ENCODE measurements at places on chromosomes 2 and 18.
A peak's percentile ranks its signal among the peaks of the same experiment; 100 is the strongest.

DNA sequence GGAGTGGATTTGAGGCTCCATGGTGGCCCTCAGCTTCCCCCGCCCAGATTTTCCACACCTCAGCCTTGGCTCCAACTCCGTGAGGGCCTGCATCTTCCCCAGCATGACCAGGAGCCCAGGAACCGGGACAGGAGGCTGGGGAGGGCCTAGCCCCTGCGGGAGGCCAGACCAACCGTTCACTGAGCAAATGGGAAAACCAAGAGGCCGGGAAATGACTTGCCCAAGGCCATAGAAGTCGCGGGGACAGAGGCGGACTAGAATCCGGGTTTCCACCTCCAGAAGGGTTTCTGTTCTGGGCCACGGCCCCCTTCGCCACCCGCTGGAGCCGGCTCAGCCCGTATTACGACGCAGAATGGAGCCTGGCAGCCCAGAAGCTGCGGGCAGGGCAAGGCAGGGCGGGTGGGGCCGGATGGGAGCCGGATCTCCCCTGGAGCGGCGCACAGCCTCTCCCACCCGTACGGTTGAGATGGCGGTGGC, 7.9 kb upstream of the CRYBA2 start:
- peaks cover 15% of the 10 kb centered on the region for H3K4me1 ChIP-seq
- H3K36me3 ChIP-seq, result no peaks in the 10 kb centered on the region
- DNase-seq, result no peak

DNA sequence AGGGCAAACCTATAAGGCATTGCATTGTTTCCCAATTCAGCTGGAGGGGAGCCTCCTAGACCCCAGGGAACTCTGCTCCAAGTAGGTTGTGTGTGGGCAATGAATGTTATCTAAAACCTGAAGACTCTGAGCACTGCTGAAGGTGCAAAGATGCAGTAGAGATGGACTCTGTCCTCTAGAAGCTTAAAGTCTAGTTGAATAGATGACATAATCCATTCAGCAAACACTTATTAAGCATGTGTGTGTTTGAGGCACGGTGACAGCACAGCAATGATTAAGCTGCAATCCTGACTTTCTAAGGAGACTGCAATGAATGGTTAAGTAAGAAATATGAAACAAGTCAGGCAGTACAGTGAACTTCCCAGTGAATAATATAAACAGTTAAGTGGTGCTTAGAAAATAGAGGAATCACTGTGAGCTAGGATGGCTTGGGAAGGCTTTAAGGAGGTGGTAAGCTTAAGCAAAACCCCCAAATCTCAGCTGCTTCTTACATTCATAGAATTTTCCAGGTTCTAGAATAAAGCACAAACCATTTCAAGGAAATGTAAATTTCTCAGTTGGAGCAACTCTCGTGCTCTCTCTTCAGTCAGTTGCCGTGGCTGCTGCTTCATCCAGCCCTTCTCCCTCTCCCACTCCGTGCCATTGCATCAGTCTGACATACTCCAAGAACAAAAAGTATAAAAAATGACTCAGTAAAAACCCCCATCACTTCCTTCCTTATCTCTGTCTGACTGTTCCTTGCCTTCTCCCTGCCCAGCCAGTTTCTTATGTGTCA, 19.1 kb downstream of the MXD1 start:
- H3K4me1 ChIP-seq, result peaks cover 5% of the 10 kb centered on the region
- H3K27me3 ChIP-seq, result no peaks in the 10 kb centered on the region
- no peak for DNase-seq
- H3K4me3 ChIP-seq, result no peak overlapping the region

DNA sequence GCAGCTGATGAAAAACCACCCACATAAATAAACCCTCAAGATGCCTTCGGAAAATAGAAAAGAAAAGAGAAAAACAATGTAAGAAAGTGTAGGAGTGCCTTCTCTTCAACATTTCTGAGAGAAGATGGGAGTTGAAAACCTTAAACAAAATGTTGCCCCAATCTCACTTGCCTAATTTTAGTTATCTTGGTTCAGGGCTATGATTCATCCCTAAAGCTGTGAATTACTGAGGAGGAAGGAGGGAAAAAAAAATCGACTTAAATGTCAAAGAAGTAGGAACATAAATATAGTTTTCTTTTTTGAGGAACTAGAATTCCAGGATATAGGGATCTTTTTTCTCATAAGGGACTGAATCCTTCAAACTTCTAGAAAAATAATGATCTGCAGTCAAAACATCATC, 360.3 kb downstream of the TGIF1 start:
- H3K27ac ChIP-seq, result no peak overlapping the region
- no peak for DNase-seq
- H3K27me3 ChIP-seq, result no peaks in the 10 kb centered on the region
- no peak overlapping the region for H3K4me3 ChIP-seq
- no peaks in the 10 kb centered on the region for H3K36me3 ChIP-seq

DNA sequence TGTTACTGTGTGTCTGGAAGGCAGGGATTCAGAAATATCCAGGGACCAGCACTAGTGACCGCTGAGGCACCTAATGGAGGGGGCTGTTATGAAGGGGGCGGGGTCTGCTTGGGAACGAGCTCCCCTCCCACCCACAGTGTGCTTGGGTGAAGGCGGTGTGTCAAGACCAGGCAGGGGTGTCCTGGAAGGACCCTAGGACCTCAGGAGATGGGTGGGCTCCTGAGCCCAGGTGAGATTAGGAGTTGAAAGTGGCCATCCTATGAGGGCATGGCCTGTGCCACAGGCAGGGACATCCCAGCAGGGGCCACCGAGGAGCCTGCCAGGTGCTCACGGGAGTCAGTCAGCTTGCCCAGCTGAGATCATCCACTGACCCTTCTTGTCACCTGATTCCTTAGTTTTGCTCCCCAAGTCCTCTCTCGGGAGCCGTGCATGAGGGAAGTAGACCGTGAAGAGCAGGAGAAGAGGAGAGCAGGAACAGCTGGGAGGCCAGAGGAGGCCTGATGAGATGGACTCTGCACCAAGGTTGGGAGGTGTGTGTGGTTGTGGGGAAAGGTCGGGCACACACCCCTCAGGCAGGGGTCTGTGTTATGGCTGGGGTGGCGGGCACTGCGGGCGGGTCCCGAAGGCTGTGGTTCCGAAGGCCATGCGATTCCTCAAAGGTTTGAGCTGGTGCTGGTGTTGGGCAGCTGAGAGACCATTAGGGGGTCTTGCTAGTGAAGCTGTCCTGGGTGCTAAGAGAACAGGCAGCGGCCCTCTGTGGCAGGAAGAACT, 180.9 kb upstream of the HS6ST1 start:
- no peak for DNase-seq
- H3K36me3 ChIP-seq, result no peaks in the 10 kb centered on the region
- no peak overlapping the region for H3K4me3 ChIP-seq
- peaks cover 29% of the 10 kb centered on the region for H3K4me1 ChIP-seq
- H3K27ac ChIP-seq, result no peak overlapping the region
- peaks cover 2% of the 10 kb centered on the region for H3K27me3 ChIP-seq

DNA sequence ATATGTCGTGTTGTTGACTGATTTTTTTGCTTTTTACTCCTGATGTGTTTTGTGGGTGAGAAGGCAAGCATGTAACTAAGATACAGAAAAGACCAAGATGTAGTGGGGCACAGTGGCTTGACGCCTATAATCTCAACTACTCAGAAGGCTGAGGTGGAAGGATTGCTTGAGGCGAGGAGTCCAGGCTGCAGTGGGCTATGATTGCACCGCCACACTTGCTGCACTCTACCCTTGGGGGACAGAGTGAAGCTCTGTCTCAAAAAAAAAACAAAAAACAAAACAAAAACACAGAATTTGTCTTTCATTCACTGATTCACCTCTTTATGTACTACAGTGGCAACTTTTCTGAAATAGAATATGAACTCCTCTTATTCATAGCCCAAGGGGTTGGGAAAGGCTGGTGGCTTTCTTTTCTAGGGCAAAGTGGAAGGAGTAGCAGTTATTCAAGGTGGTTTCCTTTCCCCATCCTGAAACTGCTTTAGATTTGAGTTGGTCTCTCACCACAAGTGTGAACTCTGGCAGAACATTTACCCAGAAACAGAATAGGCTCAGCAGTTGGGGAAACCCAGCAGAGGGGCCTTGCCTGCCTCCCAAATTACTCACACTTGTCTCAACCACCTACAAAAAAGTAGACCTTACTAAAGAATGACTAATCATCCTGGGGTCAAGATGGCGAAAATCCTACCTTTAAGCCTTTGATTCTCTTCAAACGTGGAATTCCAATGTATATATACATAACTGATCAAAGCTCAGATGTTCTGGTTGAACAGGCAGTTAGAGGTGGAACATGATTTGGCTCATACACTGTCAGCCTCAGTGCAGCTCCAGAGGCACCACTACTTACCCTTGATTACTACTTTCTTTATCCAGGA, 6.5 kb downstream of the TANK start:
- peaks cover 20% of the 10 kb centered on the region for H3K36me3 ChIP-seq
- H3K4me3 ChIP-seq, result no peak overlapping the region
- H3K27me3 ChIP-seq, result no peaks in the 10 kb centered on the region
- no peak for DNase-seq
- peak overlapping the region; percentile 16 for H3K27ac ChIP-seq
- H3K4me1 ChIP-seq, result no peaks in the 10 kb centered on the region

GRCh38 chr2:122491011-122491410, 735.6 kb downstream of the TSN start:
- no peaks in the 10 kb centered on the region for H3K4me1 ChIP-seq
- no peaks in the 10 kb centered on the region for H3K27me3 ChIP-seq
- H3K4me3 ChIP-seq, result no peak overlapping the region
- H3K27ac ChIP-seq, result no peak overlapping the region

GRCh38 chr18:76371301-76372203, 123.5 kb downstream of the ZNF516 start:
- H3K4me1 ChIP-seq, result peaks cover 3% of the 10 kb centered on the region
- H3K36me3 ChIP-seq, result no peaks in the 10 kb centered on the region
- H3K27ac ChIP-seq, result no peak overlapping the region
- no peak for DNase-seq
- no peak overlapping the region for H3K4me3 ChIP-seq

GRCh38 chr2:241386519-241386918, 30.4 kb downstream of the FARP2 start:
- DNase-seq, result no peak
- H3K4me1 ChIP-seq, result no peaks in the 10 kb centered on the region
- H3K4me3 ChIP-seq, result no peak overlapping the region
- peaks cover 3% of the 10 kb centered on the region for H3K36me3 ChIP-seq
- H3K27ac ChIP-seq, result no peak overlapping the region

- H3K36me3 ChIP-seq, result no peaks in the 10 kb centered on the region
- H3K27ac ChIP-seq, result no peak overlapping the region
- no peak for DNase-seq
Measured at GRCh38 chr2:45510701-45511420, 100.2 kb downstream of the SRBD1 start.

DNA sequence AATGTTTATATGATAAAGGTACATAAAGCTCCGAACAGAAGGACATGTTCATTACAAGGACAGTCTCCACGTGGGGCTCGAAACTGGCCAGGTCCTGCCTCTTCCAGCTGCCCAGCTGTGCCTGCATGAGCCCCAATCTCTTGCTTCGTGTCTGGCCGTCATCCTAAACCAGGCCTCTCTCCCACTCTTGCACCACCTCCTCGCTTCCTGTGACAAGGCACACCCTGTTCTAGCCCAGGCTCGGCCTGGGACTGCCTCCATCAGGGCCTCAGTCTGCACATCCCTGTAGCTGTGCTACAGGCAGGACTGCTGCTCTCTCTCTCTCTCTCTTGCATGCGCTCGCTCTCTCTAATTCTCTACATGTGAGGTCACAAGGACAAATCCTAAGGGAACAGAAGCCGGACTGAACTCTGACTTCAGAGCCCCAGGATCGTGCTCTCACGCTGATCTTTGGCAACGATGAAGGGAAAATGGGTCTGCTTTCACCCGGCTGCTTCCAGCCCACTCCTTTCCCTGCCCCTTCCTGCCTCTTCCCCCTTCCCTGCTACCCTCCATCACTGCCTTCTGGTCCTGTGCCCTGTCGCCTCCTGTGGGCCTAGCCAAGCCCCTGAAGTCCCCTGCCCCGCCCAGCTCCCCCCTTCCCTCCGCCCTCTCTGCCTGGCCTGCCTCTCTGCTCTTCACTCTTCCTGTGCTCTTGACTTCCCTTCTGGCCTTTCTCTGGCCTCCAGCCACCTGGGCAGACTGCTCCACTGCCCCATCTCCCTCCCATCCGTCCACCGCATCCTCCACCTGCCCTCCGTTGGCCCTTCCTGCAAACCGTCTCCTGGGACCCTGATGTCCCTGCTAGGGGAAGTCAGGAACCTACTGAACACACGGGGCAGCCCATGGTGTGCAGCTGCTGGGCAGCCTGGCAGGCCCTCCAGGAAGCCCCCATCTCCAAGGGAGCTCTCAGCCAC, 7.8 kb upstream of the GPR55 start:
- H3K4me3 ChIP-seq, result no peak overlapping the region
- H3K4me1 ChIP-seq, result no peaks in the 10 kb centered on the region
- no peaks in the 10 kb centered on the region for H3K27me3 ChIP-seq
- no peaks in the 10 kb centered on the region for H3K36me3 ChIP-seq

- H3K4me3 ChIP-seq, result no peak overlapping the region
- H3K36me3 ChIP-seq, result no peaks in the 10 kb centered on the region
- H3K4me1 ChIP-seq, result no peaks in the 10 kb centered on the region
- H3K27ac ChIP-seq, result no peak overlapping the region
Measured at GRCh38 chr2:104240984-104241383, 612.9 kb upstream of the POU3F3 start.

- no peaks in the 10 kb centered on the region for H3K27me3 ChIP-seq
- no peaks in the 10 kb centered on the region for H3K4me1 ChIP-seq
- no peak overlapping the region for H3K27ac ChIP-seq
Measured at GRCh38 chr2:7400628-7401027, 483.4 kb downstream of the RNF144A start.

- DNase-seq, result no peak
- H3K27me3 ChIP-seq, result no peaks in the 10 kb centered on the region
- no peak overlapping the region for H3K27ac ChIP-seq
- H3K4me3 ChIP-seq, result no peak overlapping the region
- no peaks in the 10 kb centered on the region for H3K36me3 ChIP-seq
Measured at GRCh38 chr18:78937166-78937565, 42.5 kb upstream of the SALL3 start.

- H3K27ac ChIP-seq, result no peak overlapping the region
- no peak for DNase-seq
- H3K4me1 ChIP-seq, result no peaks in the 10 kb centered on the region
- H3K36me3 ChIP-seq, result no peaks in the 10 kb centered on the region
- no peaks in the 10 kb centered on the region for H3K27me3 ChIP-seq
Measured at GRCh38 chr2:111225856-111226255, 105.1 kb downstream of the BCL2L11 start.

DNA sequence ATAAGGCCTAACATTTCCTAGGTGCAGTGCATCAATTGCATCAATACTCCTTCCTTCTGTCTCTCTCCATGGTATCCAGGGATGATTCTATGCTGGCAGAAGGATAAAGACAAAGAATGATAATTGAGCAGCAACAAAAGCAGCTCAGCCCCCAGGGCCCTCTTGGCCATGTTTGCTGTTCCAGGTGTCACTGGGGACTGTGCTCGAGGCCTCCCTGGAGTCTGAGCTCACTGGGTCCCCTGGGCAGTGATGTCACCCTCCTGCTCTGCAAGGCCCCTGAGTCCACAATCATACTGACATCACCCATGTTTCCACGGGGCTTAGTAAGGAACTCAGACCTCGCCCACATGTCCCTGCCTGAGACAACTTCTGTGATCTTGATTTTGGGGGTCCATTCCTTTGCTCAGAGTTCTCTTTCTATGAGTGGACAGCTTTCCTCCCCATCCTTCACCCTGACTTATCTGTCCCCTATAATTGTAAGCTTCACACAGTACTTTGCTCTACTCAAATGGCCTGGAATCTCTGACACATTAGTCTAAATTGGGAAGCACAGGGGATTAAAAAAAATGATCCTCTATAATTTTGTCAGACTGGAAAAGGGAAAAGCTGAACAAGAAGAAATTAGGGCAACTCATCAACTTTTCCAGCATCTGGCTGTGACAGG, 15.8 kb upstream of the EXOC6B start:
- H3K27ac ChIP-seq, result no peak overlapping the region
- no peak for DNase-seq
- H3K4me3 ChIP-seq, result no peak overlapping the region
- H3K4me1 ChIP-seq, result no peaks in the 10 kb centered on the region
- no peaks in the 10 kb centered on the region for H3K36me3 ChIP-seq
- H3K27me3 ChIP-seq, result no peaks in the 10 kb centered on the region

All from thymus (tissue), 14 donors.